Effector memory CD4-positive, alpha-beta T cell (primary cell): ENCODE measurements at places on chromosomes 2 and 18.

GRCh38 chr2:76075126-76075525 is 364.4 kb upstream of the GCFC2 start:
- H3K4me3 ChIP-seq = no peak overlapping the region
- no peak overlapping the region for H3K27ac ChIP-seq
- no peaks in the 10 kb centered on the region for H3K4me1 ChIP-seq
- no peaks in the 10 kb centered on the region for H3K36me3 ChIP-seq

DNA sequence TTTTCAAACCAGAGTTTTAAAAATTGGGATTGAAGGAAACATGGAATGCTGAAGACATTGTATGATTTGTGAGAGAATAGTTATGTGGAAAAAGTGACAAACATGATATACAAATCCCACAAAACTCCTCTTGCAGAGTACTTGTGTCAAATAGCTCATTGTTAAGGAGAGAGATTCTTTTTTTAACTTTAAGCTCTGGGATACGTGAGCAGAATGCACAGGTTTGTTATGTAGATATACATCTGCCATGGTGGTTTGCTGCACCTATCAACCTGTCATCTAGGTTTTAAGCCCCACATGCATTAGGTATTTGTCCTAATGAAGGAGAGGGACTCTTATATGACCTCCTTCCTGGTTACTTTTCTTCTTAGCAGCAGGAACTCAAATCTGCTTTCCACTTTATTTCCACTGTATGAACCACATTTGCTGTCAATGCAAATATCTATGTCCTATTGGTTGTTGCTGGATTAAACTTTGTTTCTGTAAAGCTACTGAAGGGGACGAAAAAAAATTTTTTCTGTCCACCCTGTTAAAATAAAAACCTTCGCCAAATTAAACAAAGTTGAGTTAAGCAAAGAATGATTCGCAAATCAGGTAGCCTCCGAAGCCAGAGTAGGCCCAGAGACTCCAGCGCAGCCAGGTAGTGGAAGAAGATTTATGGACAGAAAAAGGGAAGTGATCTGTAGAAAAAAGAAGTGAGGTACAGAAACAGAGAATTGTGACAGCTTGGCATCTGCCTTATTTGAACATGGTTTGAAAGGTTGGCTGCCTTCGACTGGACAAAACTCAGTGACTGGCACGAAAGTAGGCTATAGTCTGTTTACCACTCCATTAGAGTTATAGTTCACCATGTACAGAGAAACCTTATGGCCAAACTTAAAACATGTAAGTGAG is 430.1 kb upstream of the CHST9 start:
- H3K36me3 ChIP-seq = no peaks in the 10 kb centered on the region
- no peak overlapping the region for H3K4me3 ChIP-seq
- no peaks in the 10 kb centered on the region for H3K27me3 ChIP-seq
- H3K27ac ChIP-seq = no peak overlapping the region

- no peaks in the 10 kb centered on the region for H3K4me1 ChIP-seq
- no peak overlapping the region for H3K27ac ChIP-seq
- no peaks in the 10 kb centered on the region for H3K27me3 ChIP-seq
- H3K4me3 ChIP-seq = no peak overlapping the region
- no peaks in the 10 kb centered on the region for H3K36me3 ChIP-seq
These were observed 96.1 kb downstream of the PPP1R1C start for GRCh38 chr2:182081602-182082260.

DNA sequence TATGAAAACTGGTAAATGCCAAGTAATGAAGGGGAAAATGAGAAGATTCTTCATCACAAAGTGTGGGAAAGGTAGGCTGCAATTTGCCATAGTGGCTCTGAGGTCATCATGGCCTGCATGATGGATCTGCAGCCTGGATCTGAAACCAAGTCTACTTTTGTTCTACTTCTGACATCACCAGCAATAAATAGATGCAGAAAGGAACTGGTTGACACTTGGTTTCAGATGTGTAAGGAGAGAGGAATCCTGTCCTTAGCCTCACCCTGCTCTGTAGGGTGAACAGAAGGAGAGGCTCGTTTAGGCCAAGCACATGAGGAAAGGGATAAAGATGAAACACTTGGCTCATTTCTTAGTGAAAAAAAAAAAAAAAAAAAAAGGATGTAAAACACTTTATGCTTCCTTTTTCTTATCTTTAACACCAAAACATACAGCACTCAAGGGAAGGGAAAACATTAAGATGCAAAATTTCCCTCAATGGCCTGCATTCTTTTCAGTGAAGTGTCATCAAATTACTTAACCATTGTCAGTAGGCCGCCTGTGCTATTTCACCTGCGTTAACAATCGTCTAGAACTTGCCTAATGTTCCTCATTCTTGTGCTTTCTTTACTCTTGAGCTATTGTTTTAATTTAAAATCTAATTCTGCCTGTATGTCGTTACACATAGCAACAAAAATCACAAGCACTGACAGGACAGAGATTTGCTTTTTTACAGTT is 3.9 kb downstream of the NEB start:
- no peak overlapping the region for H3K27ac ChIP-seq
- no peak for DNase-seq
- H3K4me3 ChIP-seq = no peak overlapping the region
- H3K36me3 ChIP-seq = no peaks in the 10 kb centered on the region
- H3K27me3 ChIP-seq = no peaks in the 10 kb centered on the region
- no peaks in the 10 kb centered on the region for H3K4me1 ChIP-seq

GRCh38 chr2:42281416-42282081 is 79.5 kb downstream of the COX7A2L start:
- H3K4me1 ChIP-seq = no peaks in the 10 kb centered on the region
- peaks cover 51% of the 10 kb centered on the region for H3K36me3 ChIP-seq
- DNase-seq = no peak
- H3K27ac ChIP-seq = no peak overlapping the region
- no peaks in the 10 kb centered on the region for H3K27me3 ChIP-seq

DNA sequence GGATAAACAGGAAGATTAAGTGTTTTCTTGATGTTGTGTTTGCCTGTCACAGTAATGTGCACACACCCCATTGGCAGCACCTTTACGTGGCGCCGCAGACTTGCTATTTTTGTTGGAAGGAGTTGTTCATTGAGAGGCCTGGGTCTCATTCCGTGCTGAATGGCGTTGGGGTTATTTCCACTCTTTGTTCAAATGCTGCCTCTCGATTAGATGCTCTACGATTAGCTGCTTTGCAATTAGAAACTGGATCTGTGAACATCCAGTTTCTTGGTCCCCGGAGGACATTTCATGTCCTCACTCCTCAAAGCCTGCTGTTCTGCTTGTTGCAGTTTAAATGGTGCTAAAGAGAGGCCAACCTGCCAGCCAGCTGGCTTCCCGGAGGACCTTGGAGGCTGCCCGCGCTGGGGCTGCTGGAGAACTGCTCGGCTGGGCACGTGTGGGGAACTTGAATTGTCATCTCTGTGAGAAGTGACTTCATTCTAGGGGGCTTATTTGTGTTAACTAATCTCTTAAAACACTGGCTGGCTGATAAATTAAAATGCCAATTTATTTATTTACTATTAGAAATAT is 117.4 kb upstream of the NABP1 start:
- DNase-seq = no peak
- no peaks in the 10 kb centered on the region for H3K36me3 ChIP-seq
- H3K27me3 ChIP-seq = no peaks in the 10 kb centered on the region
- H3K27ac ChIP-seq = no peak overlapping the region
- H3K4me3 ChIP-seq = no peak overlapping the region

DNA sequence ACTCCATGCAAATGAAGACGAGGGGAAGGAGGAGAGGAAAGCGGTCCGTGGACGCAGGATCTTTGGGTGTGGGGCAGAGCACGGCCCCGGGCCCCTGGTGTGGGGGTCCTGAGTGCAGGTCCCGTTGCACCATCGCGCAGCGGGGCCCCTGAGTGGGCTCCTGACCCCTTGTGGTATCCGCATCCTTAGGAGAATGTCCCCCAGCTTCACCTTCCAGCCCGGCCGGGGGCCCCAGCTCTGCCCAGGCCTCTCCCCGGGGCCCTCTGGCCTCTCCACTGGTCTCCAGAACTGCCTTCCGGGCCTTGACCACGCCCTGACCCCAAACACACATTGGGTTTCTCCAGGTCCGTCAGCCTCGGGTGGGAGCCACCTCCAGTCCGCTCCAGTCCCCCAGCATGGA is 431.8 kb upstream of the SALL3 start:
- no peaks in the 10 kb centered on the region for H3K27me3 ChIP-seq
- H3K4me3 ChIP-seq = no peak overlapping the region

- H3K27me3 ChIP-seq = no peaks in the 10 kb centered on the region
- no peaks in the 10 kb centered on the region for H3K4me1 ChIP-seq
- H3K27ac ChIP-seq = no peak overlapping the region
These were observed 57.4 kb downstream of the ADI1 start for GRCh38 chr2:3461801-3462492.

- no peaks in the 10 kb centered on the region for H3K27me3 ChIP-seq
- no peak for DNase-seq
- no peaks in the 10 kb centered on the region for H3K4me1 ChIP-seq
These were observed 60.1 kb upstream of the TFCP2L1 start for GRCh38 chr2:121345101-121345500.

DNA sequence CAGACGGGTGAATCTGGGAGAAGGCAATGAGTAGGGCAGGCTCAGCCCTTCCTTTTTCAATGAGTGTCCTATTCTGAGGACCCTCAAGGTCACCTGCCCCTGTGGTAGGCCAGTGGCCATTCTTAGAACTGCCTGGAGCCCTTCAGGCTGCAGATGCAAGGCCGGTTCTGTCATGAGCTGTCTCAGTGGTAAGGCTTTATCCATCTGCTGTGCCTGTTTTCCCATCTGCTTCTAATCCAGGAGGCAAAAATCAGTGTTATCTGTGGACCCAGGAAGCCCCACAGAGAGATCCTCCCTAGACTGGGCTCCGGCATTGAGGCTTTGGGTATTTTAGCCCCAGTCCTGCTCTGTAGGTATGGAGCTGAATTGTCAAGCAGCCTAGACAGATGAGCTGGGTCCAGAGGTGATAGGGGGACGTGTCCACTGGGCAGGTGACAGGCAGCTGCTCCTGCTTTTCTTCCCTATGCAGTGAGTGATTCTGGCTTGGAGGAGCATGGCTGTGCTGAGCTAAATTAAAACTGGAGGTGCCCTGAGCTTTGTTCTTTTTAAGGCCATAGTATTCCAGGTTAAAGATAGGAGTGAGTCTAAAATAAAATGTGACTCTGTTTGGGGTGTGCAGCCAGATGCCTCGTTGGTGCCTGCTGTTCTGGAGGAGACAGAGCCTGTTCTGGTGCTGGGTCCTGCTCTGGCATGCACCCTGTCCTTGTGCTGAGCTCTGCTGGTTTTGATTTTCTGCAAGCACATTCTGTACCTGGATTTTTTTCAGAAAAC is 92.5 kb downstream of the FHOD3 start:
- H3K4me1 ChIP-seq = no peaks in the 10 kb centered on the region
- no peak overlapping the region for H3K27ac ChIP-seq
- no peak overlapping the region for H3K4me3 ChIP-seq
- DNase-seq = no peak
- H3K36me3 ChIP-seq = no peaks in the 10 kb centered on the region

DNA sequence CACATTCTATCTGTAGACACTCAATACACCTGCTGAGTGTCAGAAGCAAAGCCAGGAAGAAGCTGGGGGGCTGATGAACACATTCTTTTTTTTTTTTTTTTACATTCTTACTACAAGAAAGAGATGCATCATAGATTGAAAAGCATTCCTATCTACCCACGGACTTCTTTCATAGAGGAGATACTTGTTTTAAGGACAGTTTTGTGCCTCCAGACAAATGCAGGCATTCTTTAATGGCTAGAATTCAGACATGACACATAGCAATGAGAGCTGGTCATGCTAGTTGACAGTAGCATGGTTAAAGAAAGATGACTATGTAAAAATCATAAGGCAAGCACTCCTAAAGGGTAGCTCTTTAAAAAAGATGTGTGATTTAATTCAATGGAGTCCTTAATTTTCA is 110.2 kb downstream of the EPHA4 start:
- H3K27me3 ChIP-seq = no peaks in the 10 kb centered on the region
- no peak for DNase-seq
- H3K4me1 ChIP-seq = peaks cover 27% of the 10 kb centered on the region

GRCh38 chr2:36490749-36491148 is 107.2 kb downstream of the FEZ2 start:
- H3K4me1 ChIP-seq = no peaks in the 10 kb centered on the region
- H3K4me3 ChIP-seq = no peak overlapping the region
- peaks cover 2% of the 10 kb centered on the region for H3K27me3 ChIP-seq
- no peak for DNase-seq
- H3K36me3 ChIP-seq = no peaks in the 10 kb centered on the region

- no peaks in the 10 kb centered on the region for H3K36me3 ChIP-seq
- peaks cover 16% of the 10 kb centered on the region for H3K4me1 ChIP-seq
- no peak overlapping the region for H3K27ac ChIP-seq
- H3K27me3 ChIP-seq = peaks cover 7% of the 10 kb centered on the region
These were observed 2.0 kb upstream of the SETBP1 start for GRCh38 chr18:44678725-44679055.

- DNase-seq = no peak
- H3K36me3 ChIP-seq = no peaks in the 10 kb centered on the region
- H3K27ac ChIP-seq = no peak overlapping the region
- H3K27me3 ChIP-seq = no peaks in the 10 kb centered on the region
- H3K4me1 ChIP-seq = no peaks in the 10 kb centered on the region
These were observed 150.6 kb downstream of the AGPS start for GRCh38 chr2:177543007-177543760.

- no peaks in the 10 kb centered on the region for H3K27me3 ChIP-seq
- H3K36me3 ChIP-seq = no peaks in the 10 kb centered on the region
- no peak overlapping the region for H3K27ac ChIP-seq
- H3K4me3 ChIP-seq = no peak overlapping the region
- no peak for DNase-seq
These were observed 182.4 kb downstream of the PTPRM start for GRCh38 chr18:7749510-7749981.

GRCh38 chr2:170243118-170243837 is 65.3 kb downstream of the MYO3B start:
- DNase-seq = no peak
- H3K27me3 ChIP-seq = no peaks in the 10 kb centered on the region
- H3K4me1 ChIP-seq = no peaks in the 10 kb centered on the region
- no peak overlapping the region for H3K4me3 ChIP-seq
- H3K27ac ChIP-seq = no peak overlapping the region
- no peaks in the 10 kb centered on the region for H3K36me3 ChIP-seq

- H3K4me1 ChIP-seq = no peaks in the 10 kb centered on the region
- H3K27ac ChIP-seq = no peak overlapping the region
- no peak for DNase-seq
- no peaks in the 10 kb centered on the region for H3K27me3 ChIP-seq
- no peak overlapping the region for H3K4me3 ChIP-seq
These were observed 122.1 kb downstream of the DLGAP1 start for GRCh38 chr18:4333043-4333442.

DNA sequence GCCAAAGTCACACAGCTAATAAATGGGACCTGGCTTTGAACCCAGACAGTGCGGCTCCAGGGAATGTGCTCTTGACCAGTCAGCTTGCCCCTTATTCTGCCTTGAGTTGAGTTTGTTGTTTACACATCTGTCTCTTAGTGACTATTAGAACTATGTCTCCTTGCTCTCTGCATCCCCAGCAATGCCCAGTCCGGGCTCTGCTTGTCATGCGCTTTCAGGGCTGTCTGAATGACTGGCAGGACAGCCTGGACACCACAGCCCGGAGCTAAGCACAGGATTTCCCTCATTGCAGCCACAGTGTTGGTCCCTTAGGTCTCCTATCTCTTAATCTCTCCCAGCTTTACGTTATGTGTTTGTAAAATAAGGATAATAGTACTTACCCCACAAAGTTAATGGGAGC is 246.4 kb upstream of the RAB12 start:
- no peaks in the 10 kb centered on the region for H3K4me1 ChIP-seq
- H3K27me3 ChIP-seq = no peaks in the 10 kb centered on the region
- H3K4me3 ChIP-seq = no peak overlapping the region
- no peak for DNase-seq
